ENCODE measurements at places on chromosomes 2 and 18.
A peak's percentile ranks its signal among the peaks of the same experiment; 100 is the strongest.

DNA sequence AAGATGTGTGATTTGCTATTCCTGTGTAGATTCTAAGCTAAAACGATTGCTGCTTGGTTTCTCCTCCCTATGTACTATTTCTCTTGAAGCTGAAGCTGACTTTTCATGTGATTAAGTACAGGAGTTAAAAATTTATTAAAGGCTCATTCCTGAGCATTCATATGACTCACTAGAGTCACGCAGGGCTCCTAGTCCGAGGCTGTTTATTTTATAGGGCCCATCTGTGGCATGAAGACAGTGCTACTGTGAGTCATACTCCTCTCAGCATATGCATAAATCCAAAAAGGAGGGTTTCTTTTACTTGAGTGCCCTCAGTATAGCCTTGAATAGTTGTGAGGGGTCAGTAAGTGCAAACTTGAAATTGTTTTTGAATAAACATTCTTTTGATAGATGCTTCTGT lies 378.8 kb downstream of the PTPRM start:
- peak; percentile 96 for DNase-seq

GRCh38 chr2:545711-546650 lies 131.2 kb downstream of the TMEM18 start:
- DNase-seq = no peak

DNA sequence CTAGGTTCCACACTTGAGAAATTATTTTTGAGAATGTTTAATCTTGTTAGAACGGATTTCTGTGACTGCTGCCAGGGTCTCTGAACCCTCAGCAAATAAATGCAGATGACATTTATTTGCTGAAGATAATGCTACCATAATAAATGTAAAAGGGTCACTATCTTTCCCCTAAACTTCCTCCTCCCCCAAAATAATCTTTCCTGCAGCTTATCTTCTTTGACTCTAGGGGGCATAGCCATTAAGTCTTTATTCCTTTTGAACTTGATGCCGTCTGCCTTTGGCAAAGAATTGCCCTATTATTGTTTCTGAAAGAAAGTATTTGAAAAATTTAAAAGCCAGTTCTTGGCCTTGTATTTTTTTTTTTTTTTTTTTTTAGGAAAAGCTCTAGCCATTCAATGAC lies 63.6 kb upstream of the ACSL3 start:
- DNase-seq = peak; percentile 20

GRCh38 chr2:29603341-29603740 lies 318.0 kb downstream of the ALK start:
- DNase-seq = no peak

GRCh38 chr2:241298673-241299072 lies 16.8 kb downstream of the HDLBP start:
- no peak for DNase-seq

Measured in fibroblast of skin of abdomen (primary cell).